Hematopoietic multipotent progenitor cell treated with erythropoietin and hydrocortisone succinate and interleukin-3 and kit ligand, for 4 days (in vitro differentiated cells): ENCODE measurements at places on chromosomes 7 and 10.

DNA sequence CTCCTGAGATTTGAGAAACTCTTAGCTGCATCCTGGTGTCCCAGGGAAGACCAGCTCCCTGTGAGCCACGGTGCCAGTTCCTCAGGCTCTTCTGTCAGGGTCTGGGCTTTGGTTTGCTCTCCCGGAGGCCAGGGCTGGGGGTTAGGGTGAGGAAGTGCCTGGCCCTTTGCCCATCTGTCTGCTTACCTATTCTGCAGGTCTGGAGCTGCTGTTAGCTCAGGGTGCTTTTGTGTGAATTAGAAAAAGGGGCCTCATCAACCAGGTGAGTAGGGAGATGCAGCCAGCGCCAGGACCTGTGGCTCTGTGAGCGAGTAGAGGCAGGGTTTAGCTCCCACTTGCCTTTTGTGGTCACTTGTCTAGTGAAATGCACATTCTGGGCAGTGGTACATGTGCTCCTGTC, 109.4 kb downstream of the DOCK1 start:
- DNase-seq = no peak

GRCh38 chr10:34141032-34141680, 673.9 kb downstream of the PARD3 start:
- DNase-seq = no peak

DNA sequence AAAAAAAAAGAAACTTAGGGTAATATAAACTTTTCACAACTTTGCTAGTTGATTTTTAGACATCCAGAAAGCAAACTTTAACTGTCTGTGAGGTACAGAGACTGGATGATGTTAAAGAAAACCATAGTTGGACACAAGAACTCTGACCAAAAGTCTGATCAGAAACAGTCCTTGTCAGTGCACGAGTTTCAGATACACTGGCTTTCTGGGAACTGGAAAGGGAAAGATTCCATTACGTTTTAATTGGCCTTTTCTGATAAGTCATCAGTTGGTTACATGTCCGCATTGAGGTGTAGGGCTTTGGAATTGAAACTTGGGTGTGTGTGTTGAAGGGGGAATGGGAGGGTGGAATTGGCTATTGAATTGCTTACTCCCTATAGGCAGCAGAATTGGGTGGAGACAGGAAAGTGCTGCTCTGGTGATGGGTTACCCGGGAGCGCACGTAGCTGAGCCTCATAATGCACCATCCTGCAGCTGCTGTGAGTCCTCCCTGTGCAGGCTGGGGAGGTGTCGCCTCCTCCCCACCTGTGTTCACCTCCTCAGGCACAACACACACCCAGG, 59.9 kb downstream of the DAGLB start:
- no peak for DNase-seq

DNA sequence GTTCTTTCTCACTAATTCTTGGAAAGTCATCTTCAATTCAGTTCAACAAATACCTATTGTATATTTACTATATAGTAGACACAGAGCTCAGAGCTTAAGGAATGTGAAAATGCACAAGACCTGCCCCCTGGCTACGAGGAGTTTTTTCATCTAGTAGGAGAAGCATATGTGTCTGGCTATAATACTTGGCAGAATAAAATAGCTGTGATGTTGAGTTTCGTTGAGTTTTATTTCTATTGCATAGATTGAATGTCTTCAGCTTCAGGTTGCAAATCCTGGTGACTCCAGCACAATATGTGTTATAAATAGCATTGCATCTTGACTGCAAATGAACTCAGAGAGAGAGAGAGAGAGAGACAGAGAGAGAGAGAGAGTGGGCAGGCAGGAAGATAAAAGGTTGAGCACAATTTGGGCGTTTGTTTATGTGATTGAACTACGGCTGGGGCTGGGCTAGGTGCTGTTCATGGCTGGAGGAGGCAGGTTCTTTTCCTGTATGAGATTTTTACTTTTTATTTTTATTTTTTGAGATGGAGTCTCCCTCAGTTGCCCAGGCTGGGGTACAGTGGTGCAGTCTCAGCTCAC, 229.6 kb downstream of the GALNT17 start:
- no peak for DNase-seq

DNA sequence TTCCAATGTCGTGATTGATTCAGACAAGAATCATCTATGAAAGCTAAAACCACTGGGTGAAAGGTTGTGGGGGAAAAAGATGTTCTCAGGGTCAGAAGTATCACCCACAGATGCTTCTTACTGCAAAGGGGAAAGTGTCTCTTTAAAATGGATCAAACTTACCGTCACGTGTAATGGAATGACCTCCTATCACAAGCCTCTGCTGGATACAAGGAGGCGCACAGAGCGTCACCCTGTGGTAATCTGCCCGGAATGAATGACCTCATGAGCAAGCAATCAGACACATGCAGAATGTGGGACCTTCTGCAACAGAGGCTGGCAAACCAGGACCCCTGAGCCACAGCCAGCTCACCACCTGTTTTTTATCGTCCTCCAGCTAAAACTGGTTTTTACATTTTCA, 33.0 kb downstream of the WIPF3 start:
- DNase-seq = no peak

DNA sequence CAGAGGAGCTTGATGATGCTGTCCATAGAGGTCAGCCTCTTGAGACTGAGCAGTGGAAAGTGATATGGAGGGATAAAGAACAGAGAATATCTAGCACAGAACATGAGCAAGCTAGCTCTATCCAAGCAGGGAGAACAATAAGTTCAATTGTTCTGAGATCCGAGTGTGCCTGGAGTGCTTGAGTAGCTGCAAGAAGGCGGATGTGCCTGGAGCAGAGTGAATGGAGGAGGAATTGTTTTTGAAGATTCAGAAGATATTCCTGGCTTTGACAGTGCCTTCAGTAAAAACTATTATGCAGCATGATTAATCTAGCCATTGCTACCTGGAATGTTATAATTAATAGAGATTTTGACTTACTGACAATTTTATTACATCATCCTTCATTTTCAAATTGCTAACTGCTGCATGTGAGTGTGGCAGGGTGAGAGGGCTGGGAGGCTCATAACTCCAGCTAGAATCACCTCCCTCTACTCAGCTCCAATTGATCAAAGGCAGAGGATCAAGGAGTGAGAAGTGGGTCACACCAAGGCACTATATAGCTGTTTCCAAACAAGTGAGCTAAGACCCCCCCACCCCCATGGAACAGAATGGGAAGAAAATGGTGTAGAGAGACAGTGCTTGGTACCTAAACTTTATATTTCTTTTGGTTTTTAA, 302.8 kb downstream of the ADRA2A start:
- DNase-seq = no peak

GRCh38 chr7:124566583-124566982, 199.0 kb downstream of the GPR37 start:
- no peak for DNase-seq

- peak; percentile 84 for DNase-seq
These were observed 127.8 kb upstream of the ZNF746 start for GRCh38 chr7:149625340-149625946.
